Activated T-cell treated with anti-CD3 and anti-CD28 coated beads for 1 hour (primary cell): ENCODE measurements at places on chromosomes 2 and 18.

DNA sequence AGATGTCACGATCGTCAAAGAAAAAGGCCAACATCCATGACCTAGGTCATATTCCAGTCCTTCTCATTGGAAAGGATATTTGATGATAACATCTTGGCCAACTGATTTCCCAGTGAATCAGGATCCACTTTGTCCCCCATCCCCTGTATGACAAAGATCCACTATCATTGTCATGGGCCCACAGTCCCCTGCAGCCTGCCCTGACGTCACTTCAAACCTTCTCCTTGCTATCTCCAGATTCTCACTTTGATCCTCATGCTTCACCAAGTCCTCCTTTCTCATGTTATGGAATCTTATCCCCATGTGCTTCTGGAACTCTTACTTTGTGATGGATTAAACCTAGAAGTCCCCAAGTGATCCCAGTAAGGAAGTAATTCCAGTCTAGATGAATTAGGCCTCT lies 25.7 kb downstream of the GALNT14 start:
- no peak for DNase-seq

GRCh38 chr18:47248115-47248603 lies 3.3 kb downstream of the SKOR2 start:
- no peak for DNase-seq

DNA sequence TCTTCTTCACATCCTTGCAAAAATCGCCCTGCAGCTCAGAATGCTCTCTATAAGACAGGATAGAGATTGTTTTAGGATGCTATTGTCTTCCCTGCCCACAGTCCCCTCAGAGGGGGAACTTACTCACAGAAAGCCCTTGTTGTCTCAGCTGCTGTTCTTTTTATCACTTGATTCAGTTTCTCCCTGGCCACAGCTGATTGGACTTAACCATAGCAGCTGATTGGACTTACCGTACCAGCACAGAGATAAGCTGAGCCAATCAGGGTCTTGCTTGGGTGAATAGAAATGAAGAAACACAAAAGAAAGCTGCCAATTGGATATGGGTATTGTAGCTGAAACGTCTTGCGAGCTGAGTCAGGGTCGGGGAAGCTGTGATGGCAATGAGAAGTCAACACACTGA lies 194.2 kb upstream of the MEX3C start:
- no peak for DNase-seq

- DNase-seq: no peak
These were observed 17.1 kb downstream of the ODC1 start for GRCh38 chr2:10430886-10431622.

- no peak for DNase-seq
These were observed 124.0 kb upstream of the TTC39C start for GRCh38 chr18:23890589-23890988.

GRCh38 chr18:74949611-74950010 lies 259.3 kb downstream of the PTGR3 start:
- DNase-seq: no peak

GRCh38 chr18:78659057-78659456 lies 320.6 kb upstream of the SALL3 start:
- no peak for DNase-seq

DNA sequence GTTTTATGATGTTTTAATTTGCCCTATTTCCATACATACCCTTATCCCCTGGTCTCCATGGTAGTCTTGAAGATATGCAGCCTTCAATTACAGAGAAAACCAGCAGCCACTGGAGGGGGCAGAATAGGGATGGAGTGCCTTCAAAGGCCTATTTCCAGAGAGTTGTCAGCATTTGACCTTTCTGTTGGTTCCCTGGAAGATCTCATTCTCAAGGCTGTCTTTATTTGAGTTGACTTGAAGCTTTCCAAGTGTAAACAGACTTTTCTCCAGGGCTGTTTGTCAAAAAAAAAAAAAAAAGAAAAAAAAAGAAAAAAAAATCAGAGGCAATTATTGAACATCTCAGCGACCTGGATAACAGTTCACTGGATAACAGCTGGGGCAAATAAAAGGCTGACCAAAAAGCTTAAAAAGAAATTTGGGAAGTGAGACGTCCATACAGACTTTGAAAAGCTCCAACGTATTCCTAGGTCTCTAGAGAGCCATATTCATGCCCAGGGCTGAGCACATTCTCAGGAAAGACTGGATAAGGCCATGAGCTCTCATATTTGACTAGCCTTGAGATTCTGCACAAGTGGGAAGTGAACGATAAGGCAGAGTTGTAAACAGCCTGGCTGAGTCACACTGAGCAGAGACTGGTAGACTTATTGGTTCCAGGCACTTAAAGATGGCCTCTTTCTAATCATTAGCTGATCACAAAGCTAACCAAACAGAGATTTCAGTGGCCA lies 126.6 kb downstream of the VAPA start:
- DNase-seq: no peak

DNA sequence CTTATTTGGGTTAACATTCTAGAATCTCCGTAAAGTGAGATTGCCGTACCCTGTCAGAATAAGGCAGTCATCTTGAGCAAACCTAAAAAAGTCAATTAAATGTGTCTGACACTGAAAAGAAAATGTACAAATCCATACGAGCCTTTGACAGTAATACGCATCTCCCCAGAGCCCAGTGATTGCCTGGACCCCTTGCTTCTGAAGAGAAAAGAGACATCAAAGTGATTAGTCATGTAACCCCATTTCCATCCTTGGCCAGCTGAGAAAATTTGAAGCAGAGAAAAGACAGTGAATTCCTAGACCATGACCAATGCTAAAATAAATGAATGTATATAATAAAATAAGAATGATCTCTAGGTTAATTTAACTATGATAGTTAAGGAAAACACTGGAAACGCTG lies 1499.4 kb downstream of the SUCLG1 start:
- DNase-seq: no peak

DNA sequence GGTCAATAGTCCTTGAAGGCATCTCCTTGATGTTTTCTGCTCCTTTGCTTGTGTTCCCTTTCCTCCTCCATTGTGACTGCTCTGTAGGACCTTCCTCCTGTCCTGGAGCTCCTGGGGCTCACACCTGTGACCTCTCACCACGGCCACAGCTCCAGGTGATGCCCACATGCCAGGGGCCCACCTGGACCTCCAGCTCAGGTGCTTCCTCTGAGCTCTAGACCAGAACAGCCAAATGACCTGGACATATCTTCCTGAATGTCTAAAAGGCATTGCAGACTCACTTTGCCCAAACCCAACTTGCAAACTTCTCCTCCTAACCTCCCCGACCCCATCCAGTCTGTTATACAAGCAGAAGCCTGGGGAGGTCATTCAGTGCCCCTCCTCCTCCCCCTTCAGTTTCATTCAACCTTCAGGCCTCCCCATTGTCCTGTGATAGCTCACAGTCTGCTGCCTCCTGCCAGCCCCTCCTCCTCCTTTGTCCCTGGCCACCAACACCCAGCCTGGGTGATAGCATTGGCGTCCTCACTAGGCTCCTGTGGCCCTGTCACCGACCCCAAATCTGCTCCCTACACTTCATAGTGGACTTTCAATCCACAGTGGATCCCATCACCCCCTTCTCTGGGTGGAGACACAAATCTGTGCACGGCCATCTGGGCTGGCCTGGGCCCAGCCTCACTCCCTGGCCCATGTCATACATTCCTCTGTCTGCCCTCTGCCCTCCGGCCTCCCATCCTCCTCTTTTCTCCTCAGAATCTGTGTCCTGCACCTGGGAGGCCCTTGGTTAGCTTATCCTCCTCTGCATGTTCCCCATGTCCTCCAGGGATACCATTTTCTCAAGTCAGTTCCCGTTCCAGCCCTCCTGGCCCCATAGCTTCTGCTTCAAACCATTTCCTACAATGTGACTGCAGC lies 310.4 kb upstream of the HDAC4 start:
- DNase-seq: no peak

DNA sequence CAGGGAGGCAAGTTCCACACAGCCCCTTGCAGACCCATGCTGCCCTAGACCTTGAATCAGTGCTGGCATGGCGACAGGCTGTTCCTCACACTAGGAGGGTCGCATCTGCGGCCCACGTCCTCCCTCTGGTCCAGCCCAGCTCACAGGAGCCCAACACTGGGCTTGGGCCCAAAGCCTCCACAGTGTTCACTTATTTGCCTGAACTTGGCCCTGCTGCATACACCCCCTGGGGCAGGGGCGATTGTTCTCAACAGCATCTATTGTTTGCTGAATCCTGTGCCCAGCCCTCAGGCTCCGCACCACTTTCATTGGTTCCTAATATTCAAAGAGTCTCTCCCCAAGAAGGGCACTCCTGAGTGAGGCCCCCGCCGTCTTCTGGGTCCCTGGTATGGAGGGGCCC lies 90.7 kb downstream of the ZBTB7C start:
- DNase-seq: no peak

DNA sequence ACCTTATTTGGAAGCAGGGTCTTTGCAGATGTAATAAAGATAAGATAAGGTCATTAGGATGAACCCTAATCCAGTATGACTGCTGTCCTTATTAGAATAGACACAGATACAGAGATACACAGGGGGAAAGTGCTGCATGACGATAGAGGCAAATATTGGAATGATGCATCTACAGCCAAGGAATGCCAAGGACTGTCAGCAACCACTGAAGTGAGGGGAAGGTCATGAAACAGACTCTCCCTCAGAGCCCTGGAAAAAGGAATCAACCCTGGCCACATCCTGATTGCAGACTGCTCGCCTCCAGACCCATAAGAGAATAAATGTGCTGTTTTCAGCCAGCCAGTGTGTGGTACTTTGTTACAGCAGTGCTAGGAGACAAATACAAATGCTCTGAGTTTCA lies 14.8 kb downstream of the TMEM237 start:
- DNase-seq: no peak

DNA sequence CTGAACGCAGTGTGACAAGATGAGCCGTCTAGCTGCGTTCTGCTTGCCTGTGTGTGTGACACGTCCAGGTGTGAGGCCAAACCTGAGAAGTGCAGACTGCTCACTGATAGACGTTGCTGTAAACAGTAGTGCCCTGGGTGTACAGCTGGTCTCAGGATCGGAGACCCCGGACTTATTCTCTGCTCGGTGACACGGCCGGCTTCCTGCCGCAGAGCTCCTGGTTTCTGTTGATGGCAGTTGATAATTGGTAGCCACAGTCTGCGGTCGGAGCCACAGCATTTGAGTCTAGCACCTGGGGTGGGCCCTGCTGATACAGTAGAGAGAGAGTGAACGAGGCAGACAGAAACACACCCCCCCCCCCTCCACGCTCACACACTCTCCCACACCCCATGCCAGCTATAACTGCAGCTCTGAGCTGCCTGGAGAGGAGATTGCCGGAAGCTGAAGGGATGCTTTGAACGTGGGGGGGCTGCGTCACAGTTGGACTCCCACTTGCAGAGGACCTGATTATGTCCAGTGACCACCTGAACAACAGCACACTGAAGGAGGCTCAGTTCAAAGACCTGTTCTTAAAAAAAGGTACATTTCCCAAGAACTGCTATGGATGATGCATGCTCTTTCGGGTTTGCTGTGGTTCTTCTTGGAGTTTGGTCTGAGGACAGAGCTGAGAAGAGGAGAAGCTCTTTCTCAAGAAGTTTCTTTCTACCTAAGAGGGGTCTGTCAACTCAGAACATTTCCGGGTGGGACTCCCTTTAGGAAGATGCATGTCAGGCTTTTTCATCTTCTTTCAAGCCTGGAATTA lies 114.0 kb downstream of the FAM210A start:
- DNase-seq: peak; percentile 54

DNA sequence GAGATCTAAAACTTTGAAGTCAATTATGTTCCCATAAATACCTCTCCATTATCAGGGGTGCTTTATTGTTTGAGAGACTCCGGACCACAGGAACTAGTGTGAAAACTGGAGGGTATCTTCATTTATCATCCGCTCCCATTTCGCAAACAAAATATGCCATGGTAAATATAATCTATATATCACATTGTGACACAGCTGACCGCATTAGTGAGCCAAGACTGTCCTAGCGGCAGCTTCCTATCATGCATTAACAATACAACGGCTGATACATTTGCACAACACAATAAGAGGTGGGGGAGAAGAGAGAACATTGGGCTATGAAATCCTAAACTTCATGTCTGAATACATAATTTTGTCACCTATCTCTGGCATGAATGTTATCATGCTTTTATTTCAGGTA lies 29.5 kb downstream of the BCL11A start:
- no peak for DNase-seq

GRCh38 chr2:62197011-62197924 lies 1.4 kb downstream of the B3GNT2 start:
- peak; percentile 16 for DNase-seq

DNA sequence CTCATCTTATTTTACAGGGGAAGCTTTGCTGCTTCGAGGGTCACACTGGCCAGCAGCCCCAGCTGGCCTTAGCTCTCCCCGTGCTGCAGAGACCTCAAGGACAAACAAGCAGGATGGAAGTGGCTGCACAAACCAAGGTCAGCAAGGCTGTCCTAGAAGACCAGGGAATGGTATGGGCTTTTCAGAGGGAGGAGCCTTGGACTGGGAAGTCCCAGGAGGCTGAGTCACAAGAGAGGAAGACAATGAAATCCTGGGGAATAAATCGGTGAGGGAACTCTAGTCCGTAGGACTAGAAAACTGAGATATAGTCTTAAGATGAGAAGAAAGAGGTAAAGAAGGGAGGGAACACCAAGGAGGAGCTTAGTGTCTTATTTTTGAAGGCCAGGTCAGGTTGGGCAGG lies 15.7 kb downstream of the CREG2 start:
- DNase-seq: no peak

GRCh38 chr18:50610349-50610748 lies 50.5 kb downstream of the MAPK4 start:
- DNase-seq: no peak

DNA sequence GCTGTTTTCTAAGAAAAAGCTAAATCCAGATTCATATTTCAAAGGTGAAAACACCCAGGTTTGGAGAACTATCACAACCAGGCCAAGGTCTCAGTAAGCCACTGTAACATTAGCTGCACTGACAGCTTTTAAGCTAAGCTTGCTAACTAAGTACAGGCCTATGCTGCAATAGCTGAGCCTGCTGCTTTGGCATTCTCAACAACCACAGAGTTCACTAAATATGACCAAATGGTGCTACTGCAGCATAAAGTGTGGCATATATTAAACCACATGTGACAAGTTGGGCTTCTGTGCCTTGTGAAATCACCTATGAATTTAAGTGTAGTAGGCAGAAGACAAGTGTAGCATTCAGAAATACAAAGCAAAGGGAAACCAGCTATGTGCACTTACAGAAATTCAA lies 206.7 kb downstream of the TCF4 start:
- no peak for DNase-seq

- DNase-seq: no peak
These were observed 115.9 kb upstream of the SYT4 start for GRCh38 chr18:43393174-43393573.

DNA sequence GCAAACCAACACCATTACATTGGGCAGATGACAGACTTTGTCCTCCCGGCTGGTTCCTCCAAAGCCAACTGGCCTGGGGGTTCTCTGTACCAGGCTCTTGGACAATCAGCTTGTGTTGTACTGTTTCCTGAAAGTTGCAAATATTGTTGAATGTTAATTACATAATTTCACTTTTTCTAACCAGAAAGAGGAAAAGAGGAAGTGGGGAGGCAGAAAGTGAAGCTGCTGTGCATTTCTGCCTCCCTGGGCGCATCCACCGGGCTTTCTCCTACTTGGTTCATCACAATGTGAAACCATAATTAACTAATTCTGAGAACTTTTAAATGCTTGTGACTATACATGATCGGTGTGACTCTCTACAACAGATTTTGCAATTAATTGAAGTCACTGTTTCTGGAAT lies 10.1 kb downstream of the TWIST2 start:
- no peak for DNase-seq

GRCh38 chr2:195687320-195688086 lies 30.5 kb downstream of the SLC39A10 start:
- DNase-seq: no peak
